ENCODE measurements at places on chromosomes 1 and 21.

GRCh38 chr21:38780879-38781278 lies 24.9 kb upstream of the ETS2 start:
- DNase-seq, result no peak

DNA sequence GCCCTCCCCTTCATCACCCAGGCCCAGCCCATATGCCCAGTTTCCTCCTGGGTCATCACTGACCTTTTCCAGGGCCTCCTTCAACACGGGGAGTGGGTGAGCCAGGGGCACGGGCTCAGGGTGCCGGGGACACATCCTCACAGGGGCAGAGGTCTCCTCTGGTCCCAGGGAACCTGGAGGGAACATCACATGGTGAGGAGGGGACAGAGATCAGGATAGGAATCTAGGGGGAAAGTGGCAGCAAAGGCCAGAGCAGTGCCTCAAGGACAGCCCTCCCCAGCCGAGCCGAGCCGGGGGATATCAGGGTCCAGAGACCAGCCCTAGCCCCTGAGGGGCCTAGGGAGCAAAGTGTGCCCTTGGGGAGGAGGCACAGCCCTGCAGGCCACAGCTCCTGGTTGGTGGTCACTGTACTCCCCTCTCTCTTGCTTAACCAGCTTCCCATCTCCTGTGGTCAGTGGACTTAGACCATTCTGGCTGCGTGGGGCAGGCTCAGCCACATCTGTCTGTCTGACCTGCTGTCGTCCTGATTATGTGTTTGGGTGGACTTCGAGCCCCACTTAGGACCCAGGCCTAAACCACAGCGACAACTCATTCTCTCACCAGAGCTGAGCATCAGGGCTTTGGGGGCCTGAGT lies 9.5 kb downstream of the LACTBL1 start:
- no peak for DNase-seq

DNA sequence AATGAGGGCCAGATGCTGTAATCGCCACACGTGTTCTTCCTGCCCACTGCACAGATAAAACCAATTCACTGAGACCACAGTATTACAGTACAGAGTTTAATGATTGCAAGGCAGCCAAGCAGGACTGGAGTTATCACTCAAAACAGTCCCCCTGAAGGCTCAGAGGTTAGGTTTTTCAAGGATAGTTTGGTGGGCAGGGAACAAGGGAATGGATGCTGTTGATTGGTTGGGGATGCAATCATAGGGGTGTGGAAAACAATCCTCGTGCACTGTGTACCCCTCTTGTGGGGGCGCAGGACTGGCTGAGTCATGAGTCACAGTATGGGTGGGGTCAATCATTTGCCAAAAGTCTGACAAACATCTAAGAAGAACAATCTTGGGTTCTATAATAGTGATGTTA lies 12.4 kb upstream of the USP1 start:
- DNase-seq, result no peak

DNA sequence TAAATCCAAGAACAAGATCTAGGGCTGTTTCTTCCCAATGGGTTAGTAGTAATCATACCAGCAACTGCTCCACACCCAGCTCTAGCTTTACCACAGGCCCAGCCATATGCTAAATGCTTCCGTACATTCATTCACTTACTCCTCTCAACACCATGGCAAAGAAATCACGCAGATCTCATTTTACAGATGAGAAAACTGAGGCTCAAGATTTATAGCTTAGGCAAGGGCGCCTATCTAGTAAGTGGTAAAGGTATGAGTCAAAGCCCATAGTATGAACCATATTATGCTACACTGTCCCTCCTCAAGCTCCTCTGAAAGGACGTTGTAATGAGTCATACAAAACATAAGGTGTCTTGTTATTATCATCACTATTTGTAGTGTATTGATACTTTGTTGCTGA lies 82.2 kb downstream of the NIBAN1 start:
- no peak for DNase-seq

GRCh38 chr1:28663871-28664470 lies 4.6 kb upstream of the GMEB1 start:
- DNase-seq, result no peak
